ENCODE measurements at places on chromosomes 12 and 14.

DNA sequence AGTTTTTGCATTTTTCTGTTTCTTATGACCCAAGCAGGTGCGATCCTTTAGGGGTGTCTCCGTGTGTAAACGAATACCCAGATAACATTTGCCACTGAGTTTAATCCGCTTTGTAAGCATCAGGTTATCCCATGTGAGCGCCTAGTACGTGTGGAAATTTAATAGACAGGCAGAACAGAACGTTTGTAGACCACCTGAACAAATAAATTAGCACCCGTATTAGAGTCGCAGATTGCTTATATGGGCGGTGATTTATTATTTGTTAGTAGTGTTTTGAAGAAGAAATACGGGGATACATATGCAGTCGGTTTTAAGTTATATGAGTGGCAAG lies 325 bp downstream of the C12orf60 start:
- DNase-seq: no peak

- no peak for DNase-seq
Observed at GRCh38 chr12:111645433-111645832, 40.3 kb downstream of the BRAP start.

- no peak for DNase-seq
Observed at GRCh38 chr14:53529519-53529918, 376.4 kb upstream of the DDHD1 start.

GRCh38 chr12:3142386-3142785 lies 65.2 kb downstream of the TSPAN9 start:
- no peak for DNase-seq

- no peak for DNase-seq
Observed at GRCh38 chr14:40903709-40904108, 703.0 kb upstream of the LRFN5 start.

All from CD4-positive, alpha-beta T cell treated with Interleukin-12 subunit alpha and Interleukin-12 subunit beta, for 1 hour (primary cell).